CD4-positive, alpha-beta T cell (primary cell): ENCODE measurements at places on chromosomes 3 and 15. TPM values are rescaled to one million over a fixed set of nuclear protein-coding genes. Genes with fewer than 3 reads are reported as not detected.
A peak's percentile ranks its signal among the peaks of the same experiment; 100 is the strongest.

The MESP2 gene
- total RNA-seq, result not detected

DNA sequence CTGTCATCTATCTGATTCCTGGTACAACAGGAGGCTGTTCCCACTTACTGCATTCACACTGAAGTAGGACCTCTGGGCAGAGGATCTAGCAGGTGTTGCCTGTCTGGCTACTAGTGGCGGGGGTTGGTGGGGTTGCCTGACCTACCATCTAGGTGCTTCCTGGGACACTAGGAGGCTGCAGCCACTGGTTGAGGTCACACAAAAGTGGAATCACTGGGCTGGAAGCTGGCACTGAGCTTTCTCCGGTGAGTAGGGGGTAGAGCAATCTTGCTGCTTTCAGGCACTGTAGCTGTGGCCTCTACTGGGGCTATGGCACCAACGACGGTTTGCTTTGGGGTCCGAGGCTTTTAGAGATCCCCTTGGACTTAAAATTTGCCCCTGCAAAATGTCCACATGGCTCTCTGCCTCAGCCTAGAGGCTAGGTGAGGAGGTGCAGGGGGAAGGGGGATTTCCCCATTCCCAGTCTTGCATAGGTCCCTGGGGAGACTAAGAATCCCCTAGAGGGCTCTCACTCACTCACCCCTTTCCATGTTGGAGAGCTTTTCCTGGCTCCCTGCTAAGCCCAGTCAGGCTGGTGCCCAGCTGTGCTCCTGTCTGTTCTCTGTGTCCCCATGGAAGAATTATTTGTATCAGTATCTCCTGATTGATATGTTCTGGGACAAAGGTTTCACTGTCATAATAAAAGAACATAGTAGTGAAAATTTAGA, 397.7 kb upstream of the EPHA6 start:
- no peak for DNase-seq

DNA sequence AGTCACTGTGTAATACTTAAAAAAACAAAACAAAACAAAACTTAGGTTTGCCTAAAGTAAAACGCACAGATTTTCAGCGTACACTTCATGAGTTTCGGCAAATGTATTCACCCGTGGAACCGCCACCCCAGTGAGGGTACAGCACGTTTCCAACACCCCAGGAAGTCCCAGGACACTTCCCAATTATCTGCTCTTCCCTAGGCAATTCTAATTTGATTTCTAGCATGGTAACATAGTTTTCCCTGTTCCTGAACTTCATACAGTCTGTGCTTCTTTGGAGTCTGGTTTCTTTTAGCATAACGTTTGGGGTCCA, 497 bp upstream of the CLASP2 start:
- DNase-seq, result no peak

DNA sequence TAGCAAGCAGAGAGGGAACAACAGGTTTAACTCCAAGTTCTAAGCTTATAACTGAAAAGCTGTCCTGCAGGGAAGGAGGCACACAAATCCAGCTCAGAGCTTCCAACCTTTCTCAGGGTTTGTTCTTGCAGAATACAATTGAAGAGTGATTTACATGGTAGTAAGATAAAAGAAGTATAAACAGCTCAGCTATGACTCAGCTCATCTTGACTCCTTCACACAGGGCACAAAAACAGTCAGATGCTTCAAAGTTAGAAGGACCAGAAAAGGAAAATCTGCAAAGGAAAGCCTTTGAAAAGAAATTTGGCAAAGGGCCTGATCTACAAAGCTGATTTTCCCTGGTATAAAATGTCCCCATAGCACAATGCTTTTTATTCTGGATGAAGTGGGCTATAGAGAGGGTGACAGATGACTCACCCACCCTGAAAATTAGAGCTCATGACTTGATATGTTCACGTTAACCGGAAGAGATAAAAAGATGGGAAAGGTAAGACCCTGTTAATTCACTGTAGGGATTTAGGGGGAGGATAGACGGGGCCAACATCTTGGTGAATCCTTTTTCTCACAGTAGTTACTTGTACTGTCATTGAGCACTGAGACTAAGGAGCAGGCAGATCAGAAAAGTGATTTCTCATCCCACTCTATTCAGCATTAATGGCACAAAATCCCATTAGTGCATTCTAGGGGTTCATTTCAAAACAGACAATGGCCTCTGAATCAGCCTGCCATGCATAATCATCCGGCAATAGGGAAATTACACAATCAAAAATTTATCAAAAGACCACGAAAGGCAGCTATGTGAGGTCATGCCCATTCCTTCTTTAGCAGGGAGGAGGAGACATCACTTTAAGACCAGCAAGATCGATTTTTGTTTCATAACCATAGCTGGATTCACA, 143.5 kb downstream of the GAP43 start:
- no peak for DNase-seq

The CASR gene
- 0.03 TPM for total RNA-seq

The DNAH1 gene
- total RNA-seq, result 50.7 TPM

DNA sequence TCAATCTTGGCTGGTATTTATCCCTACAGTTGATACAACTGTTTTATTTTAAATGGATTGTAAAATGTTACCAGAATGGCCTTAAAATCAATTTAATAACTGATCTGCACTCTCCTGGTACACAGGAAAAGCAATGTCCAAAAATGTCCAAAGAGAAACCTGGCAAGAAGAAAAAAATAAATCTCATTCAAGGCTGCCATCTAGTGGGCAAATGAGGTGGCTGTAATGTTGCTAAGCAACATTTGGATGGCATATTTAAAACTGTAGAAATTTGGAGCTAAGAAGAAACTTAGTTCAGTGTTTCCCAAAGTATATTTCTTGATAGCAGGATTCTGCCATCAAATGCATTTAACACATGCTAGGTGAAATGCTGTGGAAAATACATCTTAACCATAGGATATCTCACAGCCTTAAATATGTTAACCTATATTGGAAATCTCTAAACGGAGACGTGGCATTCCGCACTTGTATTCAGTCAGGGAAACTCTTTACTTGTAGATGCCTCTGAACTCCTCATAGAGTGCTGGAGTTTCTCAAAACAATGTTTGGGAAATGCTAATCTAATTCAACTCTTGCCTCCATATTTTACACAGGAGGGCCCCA, 216.8 kb downstream of the ERC2 start:
- DNase-seq, result no peak

- no peak for DNase-seq
Observed at GRCh38 chr3:172692751-172693338, 18.0 kb downstream of the NCEH1 start.

The DNAJC13 gene
- total RNA-seq, result 14.3 TPM

The KBTBD13 gene
- not detected for total RNA-seq

The DAZL gene
- total RNA-seq, result not detected

DNA sequence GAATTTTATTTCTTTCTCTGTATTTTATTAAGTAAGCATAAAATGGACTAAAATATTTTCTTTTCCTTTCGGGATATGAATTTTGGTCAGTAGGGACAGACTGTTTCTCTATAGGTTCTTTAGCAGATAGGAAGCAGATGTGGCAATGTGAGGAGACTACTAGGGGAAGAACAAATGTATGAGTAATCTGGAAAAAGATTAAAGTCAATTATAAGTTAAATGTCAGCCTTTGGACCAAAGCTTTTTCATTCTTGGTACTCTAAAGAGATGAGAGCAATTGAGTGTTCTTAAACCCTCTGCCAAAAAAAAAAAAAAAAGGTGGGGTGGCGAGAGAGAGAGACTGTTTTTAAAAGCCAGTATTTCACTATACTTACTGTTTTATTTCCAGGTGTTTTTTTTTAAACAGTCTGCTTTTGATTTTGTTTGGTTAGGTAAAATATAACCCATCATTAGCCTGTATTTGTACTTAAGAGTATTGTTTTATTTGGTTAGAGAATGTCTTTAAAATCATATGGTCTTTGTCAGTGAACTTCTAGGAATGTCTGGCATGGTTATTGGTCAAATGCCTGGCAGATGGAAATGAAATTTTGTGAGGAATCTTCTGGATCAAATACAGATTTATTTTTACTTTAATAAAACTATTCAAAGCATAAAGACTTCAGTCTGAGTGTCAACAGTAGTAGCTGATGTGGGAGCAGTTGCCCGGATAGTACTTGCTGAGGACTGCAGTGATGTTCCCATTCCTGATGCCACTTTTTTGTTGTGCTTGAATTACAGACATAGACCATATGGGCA, 63.8 kb downstream of the LRRC49 start:
- no peak for DNase-seq

GRCh38 chr3:15703346-15703745, 94.4 kb downstream of the ANKRD28 start:
- DNase-seq, result no peak

DNA sequence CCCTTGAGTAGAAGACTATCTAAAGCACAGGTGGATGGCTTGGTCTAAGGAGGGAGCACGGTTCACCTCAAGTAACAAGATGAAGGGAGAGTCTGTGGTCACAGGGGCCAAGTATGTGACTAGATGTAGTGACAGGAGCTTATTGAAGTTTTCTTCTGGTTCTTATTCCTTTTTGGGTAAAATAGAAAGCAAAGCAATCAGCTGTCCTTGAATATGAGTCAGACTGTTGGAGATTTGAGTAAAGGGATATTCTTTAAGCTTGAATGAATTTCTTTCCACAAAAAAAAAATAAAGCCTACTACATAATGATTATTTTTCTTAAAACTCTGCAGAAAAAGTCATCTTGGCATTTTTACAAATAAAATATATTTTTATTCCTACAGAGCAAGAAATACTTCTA, 1.5 kb upstream of the CNTN6 start:
- DNase-seq, result no peak

- DNase-seq, result peak; percentile 59
Observed at GRCh38 chr3:38117748-38118420, 19.0 kb downstream of the ACAA1 start.

DNA sequence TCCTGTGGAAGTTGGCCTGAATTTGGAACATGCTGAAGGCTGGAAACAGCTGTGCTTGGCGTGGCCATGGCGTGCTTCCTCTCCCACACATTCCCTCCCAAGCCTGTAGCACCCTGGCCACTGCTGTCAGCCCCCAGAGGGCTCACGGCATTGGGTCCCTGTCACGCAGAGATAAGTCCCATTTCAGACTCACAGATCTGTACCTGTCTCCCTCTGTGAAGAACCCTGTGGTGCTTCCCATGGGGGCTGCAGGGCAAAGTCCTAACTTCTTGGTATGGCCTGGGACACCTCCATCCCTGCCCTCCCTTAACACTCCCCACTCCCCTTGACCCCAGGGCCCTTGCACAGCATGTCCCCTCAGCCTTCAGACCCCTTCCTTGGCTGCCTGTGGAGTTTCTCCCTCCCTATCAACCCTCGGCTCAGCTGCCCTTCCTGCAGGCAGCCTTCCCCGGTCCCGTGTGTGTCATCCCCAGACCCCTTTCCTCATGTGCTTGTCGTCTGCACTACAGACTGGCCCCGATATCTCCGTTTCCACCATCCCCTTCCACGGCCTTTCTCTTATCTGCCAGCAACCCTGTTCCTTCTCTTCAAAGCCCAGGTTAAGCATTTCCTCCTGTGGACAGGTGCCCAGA, 28.6 kb downstream of the ABTB1 start:
- DNase-seq, result no peak

The PLSCR2 gene
- not detected for total RNA-seq

GRCh38 chr3:19598870-19599269, 335.1 kb downstream of the EFHB start:
- no peak for DNase-seq

DNA sequence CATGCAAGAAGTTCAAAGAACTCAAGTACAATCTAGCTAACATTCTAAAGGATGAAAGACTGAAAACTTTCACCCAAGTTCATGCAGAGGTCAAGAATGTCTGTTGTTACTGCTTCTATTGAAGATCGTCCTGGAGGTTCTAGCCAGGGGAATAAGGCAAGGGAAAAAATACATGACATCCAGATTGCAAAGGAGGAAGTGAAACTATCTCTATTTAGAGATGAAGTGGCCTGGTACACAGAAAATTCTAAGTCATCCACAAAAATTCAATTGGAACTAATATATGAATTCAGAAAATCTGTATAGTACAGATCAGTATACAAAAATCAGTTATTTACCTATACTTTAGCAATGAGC, 693.0 kb downstream of the NR2F2 start:
- DNase-seq, result no peak

GRCh38 chr3:157333551-157333991, 103.1 kb upstream of the PTX3 start:
- DNase-seq, result no peak

GRCh38 chr15:84611631-84612030, 10.8 kb downstream of the ZSCAN2 start:
- DNase-seq, result no peak

GRCh38 chr3:175916191-175916934, 1057.2 kb downstream of the NAALADL2 start:
- no peak for DNase-seq

The KNL1 gene
- 0.59 TPM for total RNA-seq

GRCh38 chr3:45554006-45554666, 40.4 kb upstream of the LIMD1 start:
- no peak for DNase-seq

The CELSR3 gene
- total RNA-seq, result 5.0 TPM

- DNase-seq, result no peak
Observed at GRCh38 chr15:93213281-93213680, 124.3 kb upstream of the RGMA start.

GRCh38 chr3:177483182-177483967, 286.1 kb upstream of the TBL1XR1 start:
- DNase-seq, result no peak

GRCh38 chr15:94387849-94388441, 156.6 kb downstream of the MCTP2 start:
- DNase-seq, result no peak

The NOX5 gene
- total RNA-seq, result not detected

The CLDN18 gene
- not detected for total RNA-seq

The OXNAD1 gene
- total RNA-seq, result 135 TPM

The SEMA5B gene
- not detected for total RNA-seq

GRCh38 chr3:25037049-25037547, 391.0 kb upstream of the RARB start:
- no peak for DNase-seq

- no peak for DNase-seq
Observed at GRCh38 chr3:17882981-17883380, 140.6 kb upstream of the TBC1D5 start.

GRCh38 chr3:26521261-26521660, 101.3 kb upstream of the LRRC3B start:
- no peak for DNase-seq

DNA sequence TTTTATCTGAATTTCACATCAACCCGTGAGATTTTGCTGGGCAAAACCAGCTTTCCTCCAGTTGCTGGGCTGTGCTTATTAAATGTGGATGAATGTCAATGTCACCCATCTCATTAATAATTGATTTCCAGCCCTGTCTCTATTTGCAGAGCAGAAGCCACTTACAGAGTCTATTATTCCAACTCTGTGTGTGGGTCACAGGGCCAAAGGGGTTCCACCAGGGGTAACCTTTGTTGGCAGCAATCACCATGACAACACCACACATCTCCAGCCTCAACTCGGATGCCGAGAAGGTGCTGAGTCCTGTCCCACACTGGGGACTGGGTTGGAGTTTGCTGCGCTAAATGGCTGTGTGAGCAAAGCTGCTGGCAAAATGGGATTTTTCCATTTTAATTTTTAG, 51.1 kb upstream of the WNT5A start:
- no peak for DNase-seq
